Gastroesophageal sphincter (tissue), 4 donors: ENCODE measurements at places on chromosomes 4 and X. TPM values are rescaled to one million over a fixed set of nuclear protein-coding genes. Genes with fewer than 3 reads are reported as not detected.

DNA sequence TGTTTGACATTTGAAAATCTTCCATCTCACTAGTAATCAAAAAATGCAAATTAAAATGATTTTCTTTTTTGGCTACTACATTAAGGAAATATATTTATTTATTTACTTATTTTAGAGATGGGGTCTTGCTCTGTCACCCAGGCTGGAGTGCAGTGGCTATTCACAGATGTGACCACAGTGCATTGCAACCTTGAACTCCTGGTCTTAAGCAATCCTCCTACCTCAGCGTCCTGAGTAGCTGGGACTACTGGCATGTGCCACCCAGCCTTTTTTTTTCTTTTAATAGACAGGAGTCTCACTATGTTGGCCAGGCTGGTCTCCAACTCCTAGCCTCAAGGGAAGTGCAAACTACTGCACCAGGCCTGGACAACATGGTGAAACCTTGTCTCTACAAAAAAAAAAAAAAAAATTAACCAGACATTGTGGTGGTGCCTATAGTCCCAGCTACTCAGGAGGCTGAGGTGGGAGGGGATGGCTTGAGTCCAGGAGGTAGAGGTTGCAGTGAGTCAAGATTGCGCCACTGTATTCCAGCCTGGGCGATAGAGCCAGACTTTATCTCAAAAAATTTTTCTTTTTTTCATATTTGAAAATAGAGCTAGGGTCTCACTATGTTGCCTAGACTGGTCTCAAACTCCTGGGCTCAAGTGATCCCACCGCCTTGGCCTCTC lies 4.4 kb upstream of the SMIM14 start:
- ATAC-seq, result no peak

GRCh38 chrX:68183612-68184214 lies 249.6 kb downstream of the OPHN1 start:
- no peak for ATAC-seq

- ATAC-seq, result no peak
Observed at GRCh38 chrX:16851421-16851820, 18.7 kb downstream of the RBBP7 start.

- no peak for ATAC-seq
Observed at GRCh38 chr4:85772470-85772869, 297.5 kb downstream of the ARHGAP24 start.

DNA sequence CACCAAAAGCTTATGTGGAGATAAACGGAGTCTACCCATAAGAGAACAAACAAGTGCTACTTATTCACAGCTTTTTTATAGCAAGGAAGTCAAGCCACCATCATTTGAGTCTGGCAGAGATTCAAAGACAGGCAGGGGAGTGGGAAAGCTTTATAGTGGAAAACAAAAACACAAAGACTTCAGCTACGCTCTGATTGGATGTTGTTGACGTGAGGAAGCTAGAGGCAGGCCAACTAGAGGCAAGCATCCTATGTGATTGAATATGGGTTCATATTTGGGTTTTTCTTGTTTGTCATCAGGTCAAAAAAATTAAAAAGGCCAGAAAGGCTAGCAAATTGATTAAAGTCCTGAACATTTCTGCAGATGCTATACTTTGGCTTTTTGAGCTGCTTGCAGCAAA lies 719 bp upstream of the TCEAL4 start:
- ATAC-seq, result no peak

DNA sequence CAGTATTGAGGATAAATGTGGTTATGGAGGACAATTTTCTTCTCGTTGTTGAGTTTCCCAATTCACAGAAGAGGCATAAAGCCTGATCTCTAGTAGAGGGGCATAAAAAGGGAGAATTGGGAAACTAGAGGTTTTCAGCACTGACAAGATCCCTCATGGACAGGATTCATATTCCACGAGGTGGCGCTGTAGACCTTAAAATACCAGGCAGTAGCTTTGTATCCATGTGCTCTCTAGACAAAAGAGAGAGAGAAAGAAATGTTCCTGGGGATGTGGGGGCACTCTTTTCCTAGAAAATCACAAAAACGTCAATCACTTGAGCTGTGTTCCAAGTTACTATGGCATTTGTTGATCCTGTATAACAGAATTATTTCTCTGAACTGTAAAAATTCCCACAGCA lies 128.3 kb downstream of the MAGEE1 start:
- no peak for ATAC-seq

Gene SATL1
- total RNA-seq, result not detected

Gene DUSP21
- not detected for total RNA-seq

Gene CYTL1
- 5.0 TPM for total RNA-seq

Gene TCEAL5
- total RNA-seq, result 0.92 TPM

Gene MYOZ2
- total RNA-seq, result 2.3 TPM

Gene L1CAM
- 53.3 TPM for total RNA-seq

Gene CSAG2
- total RNA-seq, result not detected
